ENCODE measurements at places on chromosomes 12 and 14.

DNA sequence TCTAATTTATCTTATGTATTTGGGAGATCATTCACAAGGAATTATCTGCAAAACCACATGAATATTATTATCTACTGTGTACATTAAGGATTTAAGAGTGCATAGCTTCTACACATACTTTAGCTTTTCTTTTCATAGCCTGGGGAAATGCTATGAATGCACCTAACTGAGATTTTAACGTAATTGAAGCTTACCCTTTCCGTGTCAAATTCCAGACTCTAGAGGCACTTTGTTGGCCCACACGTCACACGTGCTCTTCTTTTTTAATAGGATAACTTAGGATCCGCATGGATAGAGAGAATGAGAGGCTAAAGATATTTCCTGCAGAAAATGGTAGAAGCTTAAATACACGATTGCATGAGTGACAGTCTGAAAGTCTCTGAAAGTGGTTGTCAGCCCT is 481.1 kb downstream of the PCNX1 start:
- no peak for DNase-seq

DNA sequence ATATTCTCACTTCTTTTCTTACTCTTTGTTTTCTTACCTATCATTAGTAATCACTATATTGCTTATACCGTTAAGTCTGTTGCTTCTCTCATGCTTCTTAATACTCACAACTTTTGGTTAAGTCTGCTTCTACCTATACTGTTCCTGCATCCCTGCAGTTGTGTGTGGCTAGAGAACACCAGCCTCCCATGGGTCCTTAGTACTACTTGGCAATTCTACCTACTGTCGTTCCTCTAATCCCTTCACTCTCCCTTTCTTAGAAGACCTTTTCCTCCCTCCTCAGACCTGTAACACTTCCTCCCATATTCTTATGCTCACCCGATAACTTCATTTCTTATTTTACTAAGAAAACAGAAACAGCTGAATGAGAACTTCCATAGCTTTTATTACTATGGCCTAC is 29.3 kb downstream of the CNOT2 start:
- DNase-seq: no peak

GRCh38 chr12:7907009-7907408 is 29.0 kb downstream of the SLC2A3 start:
- DNase-seq: peak; percentile 23

DNA sequence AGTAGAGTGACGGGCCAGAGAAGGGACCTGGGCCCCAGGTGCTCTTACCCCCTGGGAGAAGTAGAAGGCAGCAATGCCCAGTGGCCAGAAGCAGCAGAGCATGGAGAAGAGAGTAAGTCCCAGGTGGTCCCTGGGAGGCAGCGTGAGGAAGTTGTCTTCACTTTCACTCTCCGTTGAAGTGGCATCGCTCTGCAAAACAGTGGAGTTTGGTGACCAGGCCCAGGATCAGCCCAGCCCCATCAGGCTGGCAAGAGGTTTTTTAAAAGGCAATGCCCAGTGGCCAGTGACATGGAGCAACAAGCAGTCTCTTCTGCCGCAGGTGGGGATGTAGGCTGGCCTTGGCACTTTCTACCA is 18.2 kb downstream of the SYNDIG1L start:
- no peak for DNase-seq

- no peak for DNase-seq
Observed at GRCh38 chr12:20212658-20213555, 155.4 kb upstream of the PDE3A start.

- DNase-seq: no peak
Observed at GRCh38 chr12:57164454-57164853, 17.0 kb upstream of the LRP1-AS start.

GRCh38 chr12:53514628-53515290 is 7.5 kb upstream of the NPFF start:
- no peak for DNase-seq

DNA sequence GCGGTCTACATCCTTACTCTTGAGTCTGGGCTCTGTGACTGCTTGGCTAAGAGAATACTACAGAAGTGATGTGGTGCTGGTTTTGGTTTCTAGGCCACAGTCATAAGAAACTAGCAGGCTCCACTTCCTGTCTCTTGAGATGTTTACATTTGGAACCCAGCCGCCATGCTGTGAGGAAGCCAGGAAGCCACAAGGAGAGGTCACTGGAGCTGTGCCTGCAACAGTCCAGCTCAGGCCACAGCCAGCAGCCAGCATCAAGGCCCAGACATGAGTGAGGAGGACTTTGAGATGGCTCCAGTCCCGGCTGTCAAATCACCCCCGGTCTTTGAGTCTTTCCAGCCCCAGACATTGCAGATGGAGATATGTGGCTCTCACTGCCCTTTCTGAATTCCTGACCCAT is 12.9 kb upstream of the FAM181A start:
- DNase-seq: peak; percentile 41

- DNase-seq: no peak
Observed at GRCh38 chr12:121345151-121345815, 6.9 kb downstream of the ANAPC5 start.

DNA sequence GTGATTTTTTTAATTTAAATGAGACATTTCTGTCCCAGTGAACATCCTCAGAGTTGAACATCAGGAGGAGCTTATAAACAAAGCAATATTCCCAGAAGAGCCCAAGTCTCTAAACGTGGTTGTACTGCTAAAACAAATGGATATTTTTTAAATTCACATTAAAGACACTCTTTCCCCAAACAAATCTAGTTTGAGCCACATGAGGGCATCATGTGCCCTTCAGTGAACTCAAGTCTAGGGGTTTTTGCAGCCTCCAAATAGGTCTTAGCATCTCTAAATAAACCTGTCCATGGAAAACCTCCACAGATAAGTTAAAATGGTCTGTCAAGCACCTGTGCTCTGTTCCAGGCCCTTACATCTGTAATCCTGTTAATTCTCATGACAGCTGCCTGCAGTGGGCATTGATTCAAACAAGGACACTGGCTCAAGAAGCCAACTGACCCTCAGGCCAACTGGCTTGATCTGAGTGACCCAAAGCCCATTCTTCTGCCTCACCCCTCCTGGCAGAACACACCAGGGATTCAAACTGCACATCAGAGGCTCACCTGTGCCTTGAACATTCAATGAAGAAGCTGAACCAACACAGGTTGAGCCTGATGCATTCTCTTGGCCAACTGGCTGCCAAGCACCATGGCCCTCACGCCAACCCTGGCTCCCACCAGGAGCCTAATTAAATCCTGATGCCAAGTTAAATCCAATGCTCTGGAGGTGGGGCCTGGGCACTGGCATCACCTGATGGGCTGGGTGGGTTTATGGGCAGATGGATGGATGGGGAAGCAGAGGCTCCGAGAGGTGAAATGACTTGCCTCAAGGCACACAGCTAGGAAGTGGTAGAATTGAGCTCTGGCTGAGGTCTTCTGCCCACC is 8.6 kb downstream of the ISCU start:
- DNase-seq: peak; percentile 28

- DNase-seq: no peak
Observed at GRCh38 chr12:39386335-39386734, 56.6 kb downstream of the KIF21A start.

DNA sequence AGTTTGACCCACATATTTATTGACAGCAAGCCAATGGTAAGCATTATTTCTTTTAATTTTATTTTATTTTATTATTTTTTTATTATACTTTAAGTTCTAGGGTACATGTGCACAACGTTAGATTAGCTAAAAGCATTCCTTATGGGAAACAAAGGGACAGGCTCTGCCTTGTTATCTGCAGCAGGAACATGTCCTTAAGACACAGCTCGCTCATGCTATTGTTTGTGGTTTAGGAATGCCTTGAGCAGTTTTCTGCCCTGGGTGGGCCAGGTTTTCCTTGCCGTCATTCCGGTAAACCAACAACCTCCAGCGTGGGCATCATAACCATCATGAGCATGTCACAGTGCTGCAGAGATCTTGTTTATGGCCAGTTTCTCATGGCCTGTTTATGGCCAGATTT is 370.2 kb downstream of the TMEM117 start:
- DNase-seq: no peak

GRCh38 chr12:102958830-102959176 is 1.3 kb downstream of the ASCL1 start:
- DNase-seq: no peak

DNA sequence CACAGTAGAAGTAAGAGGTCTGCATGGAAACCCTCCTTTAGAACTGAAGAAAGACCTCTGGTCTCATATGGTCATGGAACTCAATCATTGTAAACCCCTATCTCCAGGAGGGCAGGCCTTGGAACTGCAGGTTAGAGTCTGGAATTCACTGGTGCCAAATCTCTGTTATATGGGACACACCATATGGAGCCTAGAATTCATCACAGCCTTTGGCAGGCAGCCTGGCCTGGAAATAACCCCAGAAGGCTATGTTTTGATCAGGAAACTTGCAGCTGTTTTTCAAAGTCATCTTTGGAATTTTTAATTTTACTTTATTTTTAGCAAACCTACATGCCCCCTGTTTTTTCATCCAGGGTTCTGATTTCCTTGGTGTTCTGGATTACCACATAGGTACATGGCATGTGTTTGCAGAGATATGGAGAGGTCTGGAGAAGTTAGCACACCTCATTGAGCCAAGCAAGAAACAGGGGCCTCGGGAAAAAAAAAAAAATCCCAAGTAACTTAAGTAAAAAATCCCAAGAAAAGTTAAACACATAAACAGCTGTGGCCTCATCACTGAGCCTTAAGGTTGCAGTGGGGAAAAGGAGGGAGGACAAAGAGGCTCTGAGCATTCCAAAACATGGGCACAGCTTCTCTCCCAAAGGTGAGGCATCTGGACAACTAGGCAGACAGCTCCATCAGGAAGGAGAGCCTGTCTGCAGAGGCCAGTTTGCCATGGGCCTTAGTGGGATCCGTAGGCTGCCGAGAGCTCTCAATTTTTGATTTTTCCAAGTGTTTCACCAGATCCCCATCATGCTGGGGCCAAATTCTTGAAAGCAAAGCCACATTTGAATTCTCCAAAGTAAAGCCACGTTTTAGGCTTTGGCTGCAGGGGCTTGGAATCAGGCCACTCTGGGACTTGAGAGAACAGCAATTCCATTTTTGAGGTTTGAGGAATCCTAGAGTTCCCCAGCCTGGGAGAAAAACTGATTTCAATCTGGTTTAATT is 339.6 kb upstream of the TBX3 start:
- no peak for DNase-seq

DNA sequence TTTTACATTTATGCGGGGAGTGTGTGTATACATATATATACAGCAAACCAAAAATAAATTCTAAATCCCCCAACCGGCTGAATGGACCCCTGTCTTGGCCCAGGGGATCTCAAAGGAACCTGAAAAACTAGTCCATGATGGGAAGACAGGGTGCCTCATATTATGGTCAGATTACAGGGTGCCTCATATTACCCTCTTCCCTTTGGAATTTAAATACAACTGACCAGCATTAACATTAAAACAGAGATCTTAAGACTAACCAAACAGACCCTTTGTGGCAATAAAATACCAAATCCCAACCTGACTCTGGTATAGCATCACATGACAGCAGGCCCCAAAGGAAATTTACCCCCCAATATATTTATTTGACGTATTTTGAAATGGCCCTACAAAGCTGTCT is 17.0 kb downstream of the GSTZ1 start:
- no peak for DNase-seq

GRCh38 chr12:9662488-9662887 is 7.0 kb upstream of the CLEC2D start:
- DNase-seq: no peak

GRCh38 chr14:63078569-63078968 is 33.3 kb upstream of the KCNH5 start:
- no peak for DNase-seq

DNA sequence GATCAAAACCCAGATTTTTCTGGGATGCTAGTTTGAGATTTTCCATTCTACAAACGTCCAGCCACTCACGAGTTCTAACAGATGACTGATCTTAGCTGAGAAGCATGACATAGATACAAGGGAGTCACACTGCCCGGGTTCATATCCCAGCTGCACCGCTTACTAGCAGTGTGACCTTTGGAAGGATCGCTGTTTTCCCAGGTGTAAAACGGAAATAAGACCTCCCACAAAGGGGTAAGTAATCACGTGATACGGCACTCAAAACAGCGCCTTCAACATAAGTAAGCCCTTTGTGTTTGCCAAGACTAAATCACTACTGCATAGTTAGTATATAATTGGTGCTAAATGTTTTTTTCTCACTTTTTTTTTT is 624 bp upstream of the PWP1 start:
- DNase-seq: peak; percentile 20

DNA sequence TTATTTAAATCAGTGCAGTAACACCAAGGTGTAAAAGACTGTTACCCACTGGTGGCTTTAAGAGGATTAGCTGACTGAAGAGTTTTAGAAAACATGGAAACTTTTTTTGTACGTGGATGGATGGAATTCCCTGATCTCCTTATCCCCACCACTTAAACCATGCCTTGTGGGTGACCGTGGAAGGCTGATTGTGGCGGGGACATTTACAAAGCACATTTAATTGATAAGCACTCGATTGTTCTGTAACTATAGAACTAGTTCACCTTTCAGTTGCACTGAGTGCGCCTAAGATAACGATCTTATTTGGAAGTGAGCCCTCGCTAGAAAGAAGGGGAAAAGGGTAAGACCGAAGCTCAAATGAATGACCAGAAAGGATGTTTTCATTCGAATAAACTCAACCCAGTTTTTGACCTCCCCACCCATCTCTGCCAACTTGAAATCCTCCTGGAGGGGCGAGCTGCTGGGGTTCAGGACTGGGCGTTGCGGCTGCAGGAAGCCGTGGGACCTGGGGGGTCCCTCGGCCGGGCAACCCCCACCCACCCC is 688 bp upstream of the RASSF3 start:
- peak; percentile 26 for DNase-seq

DNA sequence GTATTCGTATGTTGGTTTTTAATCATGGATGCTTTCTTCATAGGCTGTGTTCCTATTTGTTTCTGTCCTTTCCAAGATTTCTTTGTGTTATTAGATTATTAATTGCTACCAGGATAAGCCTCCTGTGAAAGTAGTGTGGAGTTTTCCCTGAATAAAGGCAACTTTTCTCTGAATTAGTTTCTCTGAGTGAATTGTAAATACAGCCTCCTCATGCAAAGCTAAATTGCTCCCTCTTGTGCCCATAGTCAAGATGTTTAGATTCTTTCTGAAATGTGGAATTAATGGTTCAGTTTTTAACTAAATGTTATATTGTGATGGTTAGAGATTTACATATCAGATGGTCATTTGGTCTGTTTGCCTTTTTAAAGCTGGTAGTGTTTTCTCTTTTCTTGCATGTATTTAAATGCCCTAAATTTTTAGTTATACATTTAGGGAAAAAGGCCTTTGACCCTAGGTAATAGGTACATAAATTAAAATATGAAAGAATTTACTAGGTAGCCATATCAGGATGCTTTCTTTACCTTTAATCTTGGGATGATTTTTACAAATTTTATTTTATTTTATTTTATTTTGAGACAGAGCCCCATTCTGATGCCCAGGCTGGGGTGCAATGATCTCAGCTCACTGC is 8.9 kb downstream of the APAF1 start:
- DNase-seq: peak; percentile 49

- DNase-seq: no peak
Observed at GRCh38 chr14:61628016-61628725, 67.1 kb upstream of the HIF1A start.

- DNase-seq: peak; percentile 9
Observed at GRCh38 chr12:128829861-128830504, 6.2 kb upstream of the SLC15A4 start.
